ENCODE measurements at places on chromosomes 6 and 20. TPM values are rescaled to one million over a fixed set of nuclear protein-coding genes. Genes with fewer than 3 reads are reported as not detected.

DNA sequence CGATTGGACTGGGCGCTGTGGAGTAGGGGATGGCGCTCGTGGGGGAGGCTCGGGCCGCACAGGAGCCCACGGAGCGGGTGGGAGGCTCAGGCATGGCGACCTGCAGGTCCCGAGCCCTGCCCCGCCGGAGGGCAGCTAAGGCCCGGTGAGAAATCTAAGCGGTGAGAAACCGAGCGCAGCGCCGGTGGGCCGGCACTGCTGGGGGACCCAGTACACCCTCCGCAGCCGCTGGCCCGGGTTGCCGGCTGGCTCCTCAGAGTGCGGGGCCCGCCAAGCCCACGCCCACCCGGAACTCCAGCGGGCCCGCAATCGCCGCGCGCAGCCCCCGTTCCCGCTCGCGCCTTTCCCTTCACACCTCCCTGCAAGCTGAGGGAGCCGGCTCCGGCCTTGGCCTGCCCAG lies 59.7 kb upstream of the MYLIP start:
- no peak for DNase-seq

DNA sequence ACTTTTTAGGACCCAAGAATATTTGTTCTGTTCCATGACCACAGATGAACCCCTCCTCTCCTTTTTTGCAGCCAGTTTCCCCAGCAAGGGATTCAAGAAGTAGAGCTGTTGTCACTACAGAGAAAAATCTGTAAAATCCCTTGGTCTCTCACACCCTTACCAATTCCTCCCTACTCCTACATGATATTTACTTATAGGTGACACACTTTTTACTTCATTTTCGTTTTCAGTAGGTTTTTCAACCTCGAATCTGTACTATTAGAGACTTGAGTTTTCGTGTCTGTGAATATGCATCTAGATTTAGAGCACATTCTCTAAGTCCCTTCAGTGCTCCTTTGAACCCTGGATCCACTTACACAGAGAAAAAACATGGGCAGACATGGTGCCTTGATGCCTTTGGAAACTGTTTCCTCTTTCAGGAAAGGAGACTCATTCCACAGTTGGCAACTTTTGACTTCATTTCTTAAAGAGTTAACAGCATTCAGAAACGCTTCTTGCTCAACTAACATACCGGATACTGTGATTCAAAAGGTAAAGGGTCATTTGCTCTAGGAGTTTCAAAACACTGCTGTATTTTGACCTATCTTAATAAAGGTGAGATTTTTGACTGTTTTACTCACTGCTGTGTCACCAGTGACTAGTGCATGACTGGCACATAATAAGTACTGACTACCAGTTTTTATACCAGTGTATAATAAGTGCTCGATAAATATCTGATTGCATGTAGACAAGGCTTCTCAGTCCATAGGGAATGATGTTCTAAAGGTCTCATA lies 50.6 kb downstream of the LAMA4 start:
- peak; percentile 88 for DNase-seq

SLC17A4 gene
- not detected for total RNA-seq

TGM3 gene
- total RNA-seq, result not detected

DNA sequence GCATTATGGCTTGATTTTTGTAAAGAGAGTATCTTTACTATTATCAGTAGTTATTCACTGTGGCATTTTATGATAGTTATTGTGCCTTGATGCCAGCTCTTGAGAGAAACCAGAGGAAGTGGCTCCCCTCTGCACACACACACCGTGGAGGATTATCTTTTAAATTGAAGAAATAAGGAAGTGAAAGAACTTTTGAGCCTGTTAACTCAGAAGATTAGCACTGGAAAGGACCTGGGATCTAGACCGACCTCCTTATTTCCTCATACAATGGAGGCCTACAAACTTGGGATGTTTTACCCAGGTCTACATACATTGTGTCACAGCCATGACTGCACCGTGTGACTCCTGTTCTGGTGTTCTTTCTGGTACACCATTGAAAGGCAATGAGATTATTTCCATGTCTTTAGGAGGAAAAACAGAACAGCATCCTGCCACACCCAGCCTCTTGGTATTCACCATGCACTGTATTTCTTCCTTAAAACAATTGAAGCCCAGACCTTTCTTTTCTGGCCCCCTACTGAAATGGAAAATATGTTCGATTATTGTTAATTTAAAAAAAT lies 40.6 kb downstream of the HECA start:
- DNase-seq, result no peak

HDGFL1 gene
- total RNA-seq, result not detected

DNA sequence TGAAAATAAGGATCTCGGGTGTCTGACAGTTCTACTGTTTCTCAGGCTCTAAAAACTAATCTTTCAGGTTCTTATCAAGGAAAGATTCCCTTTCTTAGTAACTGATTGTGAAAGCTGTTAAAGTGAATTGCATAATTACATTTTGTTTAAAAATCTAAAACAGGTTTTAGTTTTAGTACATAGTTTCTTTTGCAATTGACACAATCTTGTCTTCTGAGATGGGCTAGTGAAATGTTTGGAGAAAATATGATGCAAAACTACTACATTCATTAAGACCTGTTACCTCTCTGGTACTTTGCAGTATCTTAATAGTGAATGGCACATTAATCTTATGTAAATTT lies 298.4 kb downstream of the UTRN start:
- no peak for DNase-seq

- DNase-seq, result no peak
Measured at GRCh38 chr20:45087814-45088213, 13.1 kb downstream of the KCNS1 start.

GRCh38 chr6:164889980-164890379 lies 419.4 kb downstream of the C6orf118 start:
- DNase-seq, result no peak

GRCh38 chr20:54047720-54048119 lies 22.7 kb downstream of the BCAS1 start:
- DNase-seq, result no peak

DNA sequence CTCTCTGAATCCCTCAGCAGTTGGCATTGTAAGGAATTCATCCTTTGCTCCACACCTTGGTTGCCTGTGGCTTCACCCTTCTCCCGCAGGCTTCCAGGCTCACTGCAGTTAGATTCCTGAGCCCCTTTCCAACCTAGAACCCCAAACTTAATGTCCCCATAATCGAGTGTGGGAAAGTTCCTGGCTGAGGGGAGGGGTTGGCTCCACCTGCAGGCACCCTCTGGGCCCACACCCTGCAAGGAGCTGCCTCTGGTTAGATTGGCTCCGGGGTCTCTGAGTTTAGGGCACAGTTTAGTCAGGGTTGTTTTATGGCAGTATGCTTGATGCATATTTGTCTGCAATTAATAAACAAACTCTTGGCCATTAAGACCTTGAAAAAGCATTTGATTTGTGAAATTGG lies 63.4 kb downstream of the MTHFD1L start:
- peak; percentile 17 for DNase-seq
